ENCODE measurements at places on chromosomes 12 and 14. TPM values are rescaled to one million over a fixed set of nuclear protein-coding genes. Genes with fewer than 3 reads are reported as not detected.

BDKRB1 gene
- total RNA-seq, result 0.66 TPM

RPGRIP1 gene
- 0.15 TPM for total RNA-seq

TMCC3 gene
- total RNA-seq, result 1.4 TPM

STYK1 gene
- total RNA-seq, result 0.11 TPM

SLC39A2 gene
- total RNA-seq, result not detected

NID2 gene
- 31.9 TPM for total RNA-seq

RNASE7 gene
- not detected for total RNA-seq

CCDC197 gene
- total RNA-seq, result not detected

CCDC177 gene
- 0.04 TPM for total RNA-seq

SIX1 gene
- total RNA-seq, result 7.1 TPM

PMCH gene
- total RNA-seq, result not detected
